Activated naive CD4-positive, alpha-beta T cell treated with anti-CD3 and anti-CD28 coated beads for 36 hours (primary cell): ENCODE measurements at places on chromosomes 11 and 22. TPM values are rescaled to one million over a fixed set of nuclear protein-coding genes. Genes with fewer than 3 reads are reported as not detected.

Gene OR52E1
- not detected for total RNA-seq

Gene TXN2
- 113 TPM for total RNA-seq

Gene CRKL
- total RNA-seq, result 60.5 TPM

Gene ANGPTL5
- not detected for total RNA-seq

Gene KCNE3
- not detected for total RNA-seq

Gene YIF1A
- 45.9 TPM for total RNA-seq

Gene MUC5AC
- total RNA-seq, result not detected

Gene SAA4
- not detected for total RNA-seq
